Neuronal stem cell (in vitro differentiated cells): ENCODE measurements at places on chromosomes 4 and X.

GRCh38 chr4:78145622-78146021 lies 88.5 kb downstream of the FRAS1 start:
- no peak for DNase-seq

- no peak for DNase-seq
These were observed 22.8 kb downstream of the CTBP1 start for GRCh38 chr4:1226144-1226481.

- no peak for DNase-seq
These were observed 1157.2 kb upstream of the ADGRL3 start for GRCh38 chr4:60042941-60043340.

GRCh38 chr4:135240796-135241195 lies 1039.2 kb upstream of the PABPC4L start:
- no peak for DNase-seq

DNA sequence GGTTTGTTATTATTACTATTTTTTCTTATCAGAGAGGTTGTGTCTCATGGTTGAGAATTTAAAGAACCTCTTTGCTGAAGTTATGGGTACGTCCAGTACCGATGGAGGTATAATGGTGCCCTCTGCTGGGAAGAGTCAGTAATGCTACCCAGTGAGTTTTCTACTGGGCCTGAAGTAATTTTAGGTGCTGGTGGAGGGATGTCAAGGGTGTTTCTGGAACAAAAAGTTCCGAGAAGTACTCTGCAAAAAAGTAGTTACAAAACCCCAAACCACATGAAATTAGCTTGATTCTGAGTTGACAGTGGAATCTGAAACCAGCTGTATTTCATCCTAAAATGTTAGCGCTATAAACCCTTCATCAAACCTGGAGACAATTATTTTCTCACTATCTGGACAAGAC lies 102.5 kb upstream of the MID1 start:
- DNase-seq: peak; percentile 39

GRCh38 chrX:152177497-152178269 lies 39.3 kb upstream of the MAGEA10 start:
- DNase-seq: no peak

DNA sequence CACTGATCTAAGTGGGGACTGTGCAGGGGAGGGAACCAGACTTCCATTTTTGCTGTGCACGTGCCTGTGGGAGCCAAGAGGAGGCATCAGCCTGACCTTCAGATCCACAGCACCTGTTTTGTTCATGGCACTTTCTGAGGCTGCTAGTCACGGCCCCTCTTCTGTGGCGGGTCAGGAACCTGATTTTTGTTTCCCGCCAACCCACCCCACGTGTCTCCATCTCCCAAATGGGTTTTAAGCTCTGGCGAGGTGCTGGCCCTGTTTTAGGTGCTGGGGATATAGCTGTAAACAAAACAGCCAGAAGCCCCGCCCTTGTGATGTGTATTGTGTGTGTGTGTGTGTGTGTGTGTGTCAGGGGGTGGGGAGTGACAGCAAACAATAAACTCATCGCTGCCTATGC lies 60.4 kb upstream of the GRPEL1 start:
- DNase-seq: no peak

DNA sequence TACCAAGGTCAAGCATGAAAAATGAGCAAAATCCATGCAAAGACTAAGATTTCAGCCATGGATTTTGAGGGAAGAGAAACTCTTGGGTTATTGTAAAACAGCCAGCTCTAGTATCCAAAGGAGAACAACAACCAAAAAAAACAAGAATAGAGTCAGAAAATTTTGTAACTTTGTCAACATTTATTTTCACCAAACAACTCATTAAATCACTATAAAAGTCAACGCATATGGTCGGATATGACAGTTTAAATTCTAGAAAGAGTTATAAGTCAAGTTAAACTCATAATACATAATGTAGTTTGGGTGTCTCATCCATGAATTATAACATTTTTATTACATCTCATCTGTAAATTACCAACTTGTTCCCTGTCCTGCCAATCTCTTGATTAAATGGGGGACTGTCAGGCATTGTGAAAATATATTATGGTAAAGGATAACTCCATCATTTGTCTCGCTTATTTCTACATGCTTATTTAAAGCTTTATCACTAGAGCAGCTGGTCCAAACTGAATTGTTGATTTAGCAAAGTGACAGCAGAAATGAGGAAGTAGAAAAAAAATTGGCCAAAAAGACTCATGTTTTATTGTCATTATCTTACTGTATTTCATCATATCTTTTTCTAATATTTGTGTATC lies 224.8 kb upstream of the NOCT start:
- no peak for DNase-seq

- no peak for DNase-seq
These were observed 178.5 kb downstream of the CBR4 start for GRCh38 chr4:168831585-168831918.

DNA sequence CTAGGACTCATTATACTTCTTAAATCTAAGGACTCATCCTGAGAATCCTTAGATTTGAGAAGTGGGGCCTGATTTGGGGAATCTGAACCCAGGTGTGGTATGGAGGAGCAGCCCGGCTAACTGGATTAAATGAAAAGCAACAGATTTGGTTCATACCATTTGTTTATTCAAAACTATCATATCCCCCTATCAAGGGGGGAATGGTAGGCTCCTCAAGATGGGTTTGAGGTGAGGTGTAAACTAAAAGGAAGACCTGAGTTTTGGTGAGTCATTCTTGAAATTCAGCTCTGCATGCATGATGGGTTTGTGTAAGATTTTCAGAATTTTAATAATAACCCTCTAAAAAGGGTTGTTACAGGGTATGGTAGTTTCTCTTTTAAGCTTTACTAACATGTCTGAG lies 53.4 kb downstream of the CASP6 start:
- DNase-seq: no peak

GRCh38 chr4:143404555-143404954 lies 67.9 kb downstream of the GAB1 start:
- no peak for DNase-seq

DNA sequence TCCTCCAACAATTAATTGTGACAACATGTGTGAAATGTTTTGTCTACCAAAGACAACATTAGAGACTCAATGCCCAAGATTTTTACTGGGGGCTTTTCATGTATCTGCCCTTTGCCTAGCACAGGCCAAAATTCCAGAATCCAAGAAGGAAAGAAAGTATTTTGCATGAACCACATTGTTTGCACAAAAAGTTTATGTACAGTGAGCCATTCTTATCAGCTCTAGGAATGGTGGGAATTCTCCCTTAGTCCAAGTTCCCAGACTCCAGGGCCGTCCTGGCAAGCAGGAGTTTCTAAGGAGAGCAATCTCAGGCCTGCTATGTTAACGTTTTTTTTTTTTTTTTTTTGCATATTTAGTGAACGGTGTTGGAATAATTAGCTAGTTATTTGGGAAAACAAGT lies 21.6 kb downstream of the GPRASP1 start:
- no peak for DNase-seq

GRCh38 chrX:46912098-46912602 lies at the start of gene JADE3:
Gene JADE3 (plus strand): TSS chrX:46912421. CDS start chrX:46984895, 72,474 bp downstream.
- DNase-seq: peak; percentile 66

DNA sequence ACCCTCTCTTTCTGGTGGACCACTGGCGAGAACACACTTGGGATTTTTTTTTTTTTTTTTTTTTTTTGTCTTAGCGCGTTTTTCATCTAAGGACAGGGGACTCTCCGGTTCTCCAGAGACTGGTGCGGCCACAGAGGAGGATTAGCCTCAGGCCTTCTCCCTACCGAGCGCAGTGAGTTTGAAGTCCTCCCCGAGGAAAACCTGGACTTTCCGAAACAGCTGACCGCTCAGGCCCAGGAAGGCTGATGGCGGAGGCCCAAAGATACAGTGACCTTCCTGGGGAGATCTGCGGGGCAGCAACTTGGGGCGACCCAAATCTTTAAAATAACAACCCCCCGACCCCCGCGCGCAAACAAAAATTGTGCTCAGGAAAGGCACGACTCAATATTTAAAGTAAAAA lies 9.2 kb downstream of the NKX3-2 start:
- no peak for DNase-seq

DNA sequence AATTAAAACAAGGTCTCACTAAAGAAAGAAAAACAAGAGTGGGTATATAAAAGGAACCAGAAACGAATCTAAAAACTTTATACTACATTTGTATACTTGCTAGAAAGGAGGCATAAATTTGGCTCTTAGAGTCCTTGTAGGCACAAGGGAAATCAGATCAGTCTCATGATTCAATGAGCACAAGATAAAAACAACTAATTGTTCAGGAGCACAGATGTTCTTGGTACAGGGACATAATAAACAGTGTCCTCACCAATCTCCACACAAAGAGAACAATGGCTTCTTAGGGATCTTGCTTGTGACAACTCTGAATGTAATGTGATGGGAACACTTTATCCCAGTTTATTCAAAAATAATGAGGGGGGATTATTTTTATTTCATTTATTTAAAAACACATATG lies 28.3 kb downstream of the TMEM144 start:
- no peak for DNase-seq

- no peak for DNase-seq
These were observed 90.5 kb downstream of the RTL5 start for GRCh38 chrX:72041176-72041575.

GRCh38 chr4:48653217-48654014 lies 126.7 kb downstream of the FRYL start:
- peak; percentile 9 for DNase-seq

GRCh38 chr4:101049549-101050001 lies 297.8 kb downstream of the PPP3CA start:
- no peak for DNase-seq

DNA sequence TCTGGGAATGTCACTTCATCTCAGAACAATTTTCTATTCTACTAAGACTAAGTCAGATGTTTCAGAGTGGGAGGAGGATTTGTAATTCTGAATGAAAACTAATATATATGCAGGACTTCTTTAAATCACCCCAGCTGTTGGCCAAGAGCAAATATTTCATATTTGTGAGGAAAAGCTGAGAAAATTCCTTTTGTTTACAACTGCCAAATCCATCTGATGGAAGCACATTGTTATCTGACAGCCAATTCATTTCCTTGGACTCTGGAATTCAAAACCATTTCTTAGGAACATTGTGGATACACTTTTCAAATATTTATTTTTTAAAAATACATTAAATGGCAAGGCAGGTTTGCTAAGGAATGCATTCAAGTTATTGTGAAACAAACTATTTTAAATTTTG lies 8.0 kb downstream of the SLIT2 start:
- DNase-seq: no peak

GRCh38 chr4:106270736-106271135 lies 45.3 kb downstream of the TBCK start:
- no peak for DNase-seq

- DNase-seq: no peak
These were observed 84.8 kb downstream of the STOX2 start for GRCh38 chr4:183989931-183990330.

DNA sequence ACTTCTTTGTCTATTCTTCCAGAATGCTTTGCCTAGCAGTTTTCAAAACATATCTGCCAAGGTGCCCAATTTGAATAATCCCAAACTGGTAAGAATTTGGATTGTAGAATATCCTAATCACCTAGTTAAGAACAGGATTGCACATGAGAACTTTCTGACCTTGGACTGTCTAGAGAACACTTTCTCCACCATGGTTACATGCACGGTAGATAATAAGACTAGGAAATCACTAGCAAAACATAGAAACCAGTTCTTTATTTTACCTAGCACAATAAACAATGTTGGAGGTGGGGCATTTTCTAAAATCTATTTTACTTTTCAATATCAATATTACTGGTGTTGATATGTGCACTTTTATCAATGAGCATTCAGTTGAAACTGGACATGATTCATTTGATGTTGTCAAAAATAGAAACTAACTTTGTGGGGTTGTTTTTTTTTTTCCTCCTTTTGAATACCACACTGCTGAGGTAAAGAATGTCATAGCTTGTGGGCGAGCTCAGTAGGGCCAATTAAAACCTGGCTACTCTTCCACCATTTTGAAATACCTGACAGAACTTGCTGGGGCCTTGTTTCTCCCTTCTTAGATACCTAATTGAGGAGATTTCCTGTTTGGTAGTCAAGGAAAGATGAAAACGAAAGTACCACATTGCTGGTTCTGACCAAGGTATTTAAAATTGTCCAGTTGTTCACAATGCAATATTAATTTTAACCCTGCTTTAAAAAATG lies 10.4 kb downstream of the MID1IP1 start:
- DNase-seq: no peak

GRCh38 chrX:134423606-134424005 lies 36.4 kb upstream of the HPRT1 start:
- no peak for DNase-seq

GRCh38 chr4:83128240-83128929 lies 13.9 kb upstream of the PLAC8 start:
- no peak for DNase-seq
